ENCODE measurements at places on chromosomes 13 and 19. TPM values are rescaled to one million over a fixed set of nuclear protein-coding genes. Genes with fewer than 3 reads are reported as not detected.

GFY gene
- not detected for total RNA-seq

SYCN gene
- total RNA-seq, result not detected

DOCK6 gene
- total RNA-seq, result 5.9 TPM

ATP4A gene
- total RNA-seq, result not detected

SMAD9 gene
- total RNA-seq, result not detected

DNA sequence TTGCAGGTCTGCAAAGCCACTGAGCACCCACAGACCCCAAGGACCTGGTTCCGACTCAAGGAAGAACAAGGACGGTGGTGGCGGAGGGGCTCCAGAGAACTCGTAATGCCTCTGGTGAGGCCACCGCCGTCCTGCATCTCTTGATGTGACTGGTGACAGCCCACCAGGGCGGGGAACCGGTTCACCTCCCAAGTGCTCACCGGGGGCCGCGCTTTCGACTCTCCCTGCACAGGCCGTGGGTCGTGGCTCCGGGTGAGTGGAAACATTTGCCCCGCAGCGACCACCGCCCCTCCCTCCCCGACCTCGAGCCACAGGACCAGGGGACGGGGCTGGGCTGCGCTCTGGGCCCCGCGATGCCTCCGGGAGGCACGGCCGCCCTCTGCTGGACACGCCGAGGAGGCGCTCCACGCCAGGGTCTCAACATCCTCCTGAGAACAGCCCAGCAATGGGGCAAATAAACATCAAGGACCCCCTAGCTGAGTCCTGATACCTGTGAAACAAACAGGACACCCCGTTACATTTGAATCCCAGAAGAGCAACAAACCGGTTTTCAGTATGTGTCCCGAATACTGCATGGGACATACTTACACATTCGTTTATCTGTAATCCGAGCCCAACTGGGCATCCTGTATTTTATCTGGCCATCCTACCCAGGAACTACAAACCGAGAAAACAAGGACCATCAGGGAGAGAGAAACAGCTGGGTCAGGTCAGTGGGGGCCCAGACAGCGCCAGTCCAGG lies 3.9 kb upstream of the PLPP2 start:
- no peak overlapping the region for H3K4me3 ChIP-seq
- DNase-seq, result peak; percentile 56
- H3K27ac ChIP-seq, result no peak overlapping the region
- peaks cover 39% of the 10 kb centered on the region for H3K27me3 ChIP-seq
- H3K4me1 ChIP-seq, result peaks cover 12% of the 10 kb centered on the region

GRCh38 chr13:71610876-71611275 lies 256.1 kb downstream of the DACH1 start:
- H3K4me3 ChIP-seq, result no peak overlapping the region
- no peaks in the 10 kb centered on the region for H3K4me1 ChIP-seq
- no peaks in the 10 kb centered on the region for H3K27me3 ChIP-seq
- H3K36me3 ChIP-seq, result no peaks in the 10 kb centered on the region

DNA sequence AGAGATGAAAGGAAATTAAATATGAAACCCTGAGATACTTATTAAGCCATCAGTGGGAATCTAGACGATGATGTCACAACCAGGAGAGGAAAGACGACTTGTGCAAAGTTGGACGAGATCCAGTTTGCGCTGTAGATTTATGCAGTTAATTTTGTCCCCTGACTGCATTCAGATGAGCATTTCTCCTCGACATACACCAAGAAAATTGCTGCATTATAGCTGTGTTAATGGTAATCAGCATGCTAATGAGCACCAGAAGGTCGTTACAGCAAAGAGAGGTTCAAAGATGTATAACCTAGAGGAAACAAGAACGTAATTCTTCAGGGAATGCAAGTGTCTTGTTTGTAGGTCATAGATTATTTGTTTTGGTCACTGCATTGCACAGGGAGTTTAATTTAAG lies 371.7 kb downstream of the RBM26 start:
- H3K4me1 ChIP-seq, result no peaks in the 10 kb centered on the region
- no peak overlapping the region for H3K27ac ChIP-seq
- H3K4me3 ChIP-seq, result no peak overlapping the region
- H3K36me3 ChIP-seq, result no peaks in the 10 kb centered on the region

- H3K36me3 ChIP-seq, result peaks cover 2% of the 10 kb centered on the region
- H3K4me1 ChIP-seq, result no peaks in the 10 kb centered on the region
- no peak overlapping the region for H3K4me3 ChIP-seq
- DNase-seq, result no peak
Measured at GRCh38 chr13:75647126-75647784, 11.1 kb downstream of the LMO7 start.

DNA sequence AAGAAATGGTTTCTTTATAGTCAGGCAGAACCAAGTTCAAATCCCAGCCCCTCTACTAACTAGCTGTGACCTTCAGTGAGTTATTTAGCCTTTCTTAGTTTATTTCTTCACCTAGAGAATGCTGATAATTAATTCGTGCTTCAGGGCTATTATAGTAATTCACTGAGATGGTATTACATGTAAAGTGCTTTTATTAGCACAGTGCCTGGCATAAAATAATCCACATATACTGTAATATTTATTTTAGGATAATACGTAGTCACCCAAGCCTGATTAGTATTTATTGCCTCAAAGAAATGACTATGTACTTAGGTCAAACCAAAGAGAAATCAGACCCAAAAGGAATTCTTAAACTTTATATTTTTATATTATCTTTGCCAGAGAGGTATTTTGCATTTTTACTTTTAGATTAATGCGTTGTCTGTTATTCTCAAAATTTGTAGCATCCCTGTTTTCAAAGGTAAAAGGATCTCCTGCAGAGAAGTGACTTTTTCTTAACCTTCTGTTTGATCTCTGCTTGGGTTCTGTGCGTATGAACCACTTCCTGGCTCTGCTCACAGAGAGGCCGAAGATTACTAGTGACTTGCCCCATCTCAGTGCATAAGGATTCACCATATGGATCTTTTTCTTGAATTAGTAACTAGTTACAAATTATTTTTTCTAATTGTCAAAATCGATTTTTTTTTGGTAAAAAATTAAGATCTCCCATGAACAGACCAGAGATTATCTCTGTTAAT lies 19.7 kb downstream of the UBAC2 start:
- peaks cover 17% of the 10 kb centered on the region for H3K36me3 ChIP-seq
- peak overlapping the region; percentile 11 for H3K4me3 ChIP-seq
- H3K4me1 ChIP-seq, result peaks cover 88% of the 10 kb centered on the region

GRCh38 chr19:16509141-16510061 lies 13.2 kb downstream of the C19orf44 start:
- H3K36me3 ChIP-seq, result peaks cover 8% of the 10 kb centered on the region
- H3K27me3 ChIP-seq, result no peaks in the 10 kb centered on the region
- no peak overlapping the region for H3K27ac ChIP-seq
- no peak overlapping the region for H3K4me3 ChIP-seq
- DNase-seq, result no peak

DNA sequence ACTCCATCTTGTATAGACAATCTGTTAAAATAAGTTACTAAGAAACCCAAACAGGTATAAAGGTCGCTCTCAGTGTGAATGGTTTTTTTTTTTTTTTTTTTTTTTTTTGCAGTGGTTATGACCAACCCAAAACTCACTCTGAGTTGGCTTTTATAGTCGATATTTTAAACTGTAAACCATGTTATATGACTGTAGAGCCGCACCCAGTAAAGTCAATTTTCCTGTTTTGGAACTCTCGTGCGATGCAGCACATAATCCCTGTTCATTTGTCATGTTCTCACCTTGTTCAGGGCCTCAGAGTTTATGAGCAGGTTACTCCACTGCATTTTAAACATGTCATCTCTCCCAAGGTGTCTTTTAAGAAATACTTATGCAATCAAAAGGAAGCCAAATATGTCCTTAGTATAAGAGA lies 112.5 kb downstream of the KLF5 start:
- H3K27ac ChIP-seq, result no peak overlapping the region
- no peak for DNase-seq
- H3K4me3 ChIP-seq, result no peak overlapping the region
- H3K27me3 ChIP-seq, result no peaks in the 10 kb centered on the region
- no peaks in the 10 kb centered on the region for H3K36me3 ChIP-seq

DNA sequence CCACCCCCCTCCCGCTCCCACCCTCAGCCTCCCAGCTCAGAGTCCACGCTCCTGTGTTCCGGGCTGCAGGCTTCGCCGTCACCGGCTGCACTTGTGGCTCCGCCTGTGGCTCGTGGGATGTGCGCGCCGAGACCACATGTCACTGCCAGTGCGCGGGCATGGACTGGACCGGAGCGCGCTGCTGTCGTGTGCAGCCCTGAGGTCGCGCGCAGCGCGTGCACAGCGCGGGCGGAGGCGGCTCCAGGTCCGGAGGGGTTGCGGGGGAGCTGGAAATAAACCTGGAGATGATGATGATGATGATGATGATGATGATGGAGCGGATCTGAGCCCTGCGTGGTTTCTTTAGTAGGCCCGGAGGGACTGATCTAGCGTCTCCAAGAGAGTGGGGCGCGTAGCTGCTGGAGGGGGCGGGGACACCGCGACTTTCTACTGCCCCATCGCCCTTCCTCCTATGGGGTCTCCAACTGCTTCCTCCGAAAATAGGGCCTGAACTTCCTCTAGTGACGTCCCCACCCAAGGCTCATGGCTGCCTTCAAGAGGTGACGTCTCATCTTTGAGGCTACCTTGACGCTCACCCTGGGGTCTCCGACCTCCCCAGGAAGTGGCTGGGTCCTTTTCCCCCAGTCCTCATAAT lies 1.4 kb downstream of the RETN start:
- H3K27ac ChIP-seq, result no peak overlapping the region
- peaks cover 16% of the 10 kb centered on the region for H3K4me1 ChIP-seq
- no peaks in the 10 kb centered on the region for H3K36me3 ChIP-seq
- H3K4me3 ChIP-seq, result peak overlapping the region; percentile 43

- H3K27ac ChIP-seq, result no peak overlapping the region
- H3K36me3 ChIP-seq, result peaks cover 7% of the 10 kb centered on the region
- H3K27me3 ChIP-seq, result no peaks in the 10 kb centered on the region
Measured at GRCh38 chr19:46944918-46945628, 74.6 kb upstream of the NPAS1 start.

- no peak overlapping the region for H3K4me3 ChIP-seq
- DNase-seq, result no peak
- H3K27me3 ChIP-seq, result peaks cover 27% of the 10 kb centered on the region
- H3K36me3 ChIP-seq, result no peaks in the 10 kb centered on the region
- H3K4me1 ChIP-seq, result peaks cover 6% of the 10 kb centered on the region
Measured at GRCh38 chr19:31166206-31166605, 183.0 kb downstream of the TSHZ3 start.

DNA sequence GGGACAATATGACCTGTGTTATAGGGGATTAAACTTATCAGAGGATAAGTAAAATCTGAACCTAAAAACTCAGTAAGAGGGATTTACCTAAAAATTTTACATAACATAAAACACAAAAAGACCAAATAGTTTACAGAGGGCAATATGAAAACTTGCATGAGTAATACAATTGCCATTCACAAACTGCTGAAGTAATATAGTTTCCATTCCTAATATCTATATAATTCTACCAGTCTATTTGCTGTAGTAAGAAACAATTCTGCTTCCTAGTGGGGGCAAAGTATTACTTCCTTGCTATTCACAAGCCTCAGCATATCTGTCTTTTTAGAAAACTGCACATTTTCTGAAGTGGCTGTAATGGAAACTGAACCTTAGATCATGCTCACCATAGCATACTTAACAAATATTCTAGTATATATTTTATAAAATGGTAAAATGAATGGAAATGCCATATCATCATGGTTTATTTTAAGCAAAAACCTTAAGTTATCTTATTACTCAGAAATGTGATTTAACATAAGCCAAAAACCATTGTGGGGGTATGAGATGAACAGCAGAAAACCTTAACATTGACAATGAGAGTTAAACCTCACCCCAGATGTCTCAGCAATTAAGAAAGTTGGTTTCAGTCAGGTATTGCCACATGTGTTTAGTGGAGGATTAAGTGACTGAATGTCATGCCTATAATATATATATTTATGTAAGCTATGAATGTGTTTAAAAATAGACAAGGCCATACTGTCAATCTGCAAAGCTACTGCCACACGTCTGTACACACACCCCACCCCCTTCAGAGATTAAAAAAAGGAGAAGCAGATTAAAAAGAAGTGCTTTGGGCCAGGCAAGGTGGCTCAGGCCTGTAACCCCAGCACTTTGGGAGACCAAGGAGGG lies 136.8 kb downstream of the MIPEP start:
- H3K36me3 ChIP-seq, result peaks cover 13% of the 10 kb centered on the region
- no peaks in the 10 kb centered on the region for H3K27me3 ChIP-seq
- H3K4me1 ChIP-seq, result peaks cover 45% of the 10 kb centered on the region
- no peak overlapping the region for H3K4me3 ChIP-seq
- H3K27ac ChIP-seq, result no peak overlapping the region
- DNase-seq, result no peak

Data from activated CD4-positive, alpha-beta memory T cell treated with anti-CD3 and anti-CD28 coated beads for 36 hours (primary cell).